Foreskin keratinocyte (primary cell): ENCODE measurements at places on chromosomes 12 and 14. TPM values are rescaled to one million over a fixed set of nuclear protein-coding genes. Genes with fewer than 3 reads are reported as not detected.

Gene NUAK1
- 21.6 and 55.4 TPM in 2 replicates for total RNA-seq

Gene RIMBP2
- 0.03 and 0.04 TPM in 2 replicates for total RNA-seq

Gene IL31
- total RNA-seq = not detected in 2 replicates

Gene TAC3
- total RNA-seq = not detected in 2 replicates

Gene GARIN6
- total RNA-seq = not detected in 2 replicates

Gene GMPR2
- total RNA-seq = 72.3 and 77.2 TPM in 2 replicates

Gene PRH1
- 7.4 and 8.6 TPM in 2 replicates for total RNA-seq

Gene LALBA
- total RNA-seq = not detected in 2 replicates

Gene CORO1C
- total RNA-seq = 150 and 182 TPM in 2 replicates

Gene PAX9
- total RNA-seq = 0.03 and 0.18 TPM in 2 replicates

Gene NRXN3
- 0.65 and 0.74 TPM in 2 replicates for total RNA-seq

Gene PLD4
- total RNA-seq = not detected in 2 replicates

Gene TAS2R9
- total RNA-seq = not detected in 2 replicates

Gene CATSPERB
- 0.18 and 0.34 TPM in 2 replicates for total RNA-seq

Gene TNFAIP2
- 0.28 and 0.65 TPM in 2 replicates for total RNA-seq

Gene AGAP2
- total RNA-seq = 0.35 and 0.82 TPM in 2 replicates

Gene BMP4
- 8.6 and 13.7 TPM in 2 replicates for total RNA-seq

Gene GALNT9
- total RNA-seq = not detected in 2 replicates

Gene IFT81
- 9.8 TPM in 2 replicates for total RNA-seq

Gene ARHGEF25
- total RNA-seq = 1.2 and 1.7 TPM in 2 replicates

Gene ARID4A
- 6.2 and 6.4 TPM in 2 replicates for total RNA-seq

Gene SLC25A47
- not detected in 2 replicates for total RNA-seq

Gene PPM1H
- total RNA-seq = not detected in 2 replicates

Gene GDF3
- total RNA-seq = not detected in 2 replicates

Gene OR4E2
- not detected in 2 replicates for total RNA-seq

Gene B4GALNT1
- total RNA-seq = 0.25 and 0.51 TPM in 2 replicates

Gene TMEM116
- 4.1 and 5.5 TPM in 2 replicates for total RNA-seq

Gene EIF2S3B
- total RNA-seq = 0.54 and 9.3 TPM in 2 replicates

Gene NGB
- not detected in 2 replicates for total RNA-seq

Gene CLEC14A
- not detected in 2 replicates for total RNA-seq
